Lung microvascular endothelial cell (primary cell): ENCODE measurements at places on chromosomes 6 and 20. TPM values are rescaled to one million over a fixed set of nuclear protein-coding genes. Genes with fewer than 3 reads are reported as not detected.

DNA sequence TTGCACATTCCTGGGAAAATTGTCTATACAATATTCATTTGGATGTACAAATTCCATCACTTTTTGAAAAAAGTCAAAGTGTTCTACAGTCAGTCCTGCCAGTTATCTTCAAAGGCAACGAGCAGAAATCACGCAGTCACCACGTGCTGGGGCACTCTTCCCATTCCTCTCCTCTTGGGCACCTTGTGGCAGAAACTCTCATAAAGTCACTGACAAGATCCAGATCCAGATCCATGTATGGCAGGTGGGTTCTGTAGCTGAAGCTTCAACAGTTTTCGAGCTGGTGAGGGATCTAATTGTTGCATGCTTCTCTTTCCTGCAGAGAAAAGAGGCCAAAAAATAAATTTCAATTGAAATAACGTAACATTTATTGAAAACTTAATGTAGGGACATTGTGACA lies 6.7 kb upstream of the NDRG3 start:
- no peak for DNase-seq

MCM9 gene
- 9.2 and 11.7 TPM in 2 replicates for total RNA-seq

DNA sequence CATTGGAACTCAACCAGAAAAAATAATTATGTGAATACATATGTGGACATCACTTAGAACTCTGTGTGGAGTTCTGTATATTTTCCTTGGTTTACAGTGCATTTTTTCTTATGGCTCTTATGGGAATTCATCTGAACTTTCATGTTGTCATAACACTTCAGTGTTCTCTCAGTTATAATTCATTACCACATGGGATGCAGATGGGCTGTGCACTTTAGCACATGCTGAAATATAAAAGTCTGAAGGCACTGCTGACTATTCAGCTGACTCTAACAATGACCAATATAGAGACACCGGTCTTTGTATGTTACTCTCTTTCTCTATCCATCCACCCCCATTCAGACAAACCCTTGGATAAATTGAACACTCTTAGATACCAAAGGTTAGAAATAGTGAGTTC lies 29.3 kb downstream of the GRIK2 start:
- DNase-seq = no peak

GRCh38 chr6:34144581-34145160 lies 1.2 kb downstream of the GRM4 start:
- no peak for DNase-seq

HLA-DQA2 gene
- not detected in 2 replicates for total RNA-seq

GRCh38 chr6:123519189-123519505 lies 117.6 kb downstream of the TRDN start:
- DNase-seq = no peak

C20orf141 gene
- total RNA-seq = not detected in 2 replicates

- DNase-seq = no peak
These were observed 1.3 kb upstream of the SMLR1 start for GRCh38 chr6:130825772-130826441.

GRCh38 chr6:142784344-142784743 lies 160.6 kb downstream of the HIVEP2 start:
- DNase-seq = no peak

TREM1 gene
- not detected in 2 replicates for total RNA-seq

ZSCAN12 gene
- 2.2 and 3.2 TPM in 2 replicates for total RNA-seq

- no peak for DNase-seq
These were observed 60.9 kb downstream of the RAMACL start for GRCh38 chr6:166525567-166525966.

- no peak for DNase-seq
These were observed 104.1 kb upstream of the FOXA2 start for GRCh38 chr20:22688485-22688884.

GRCh38 chr6:98657764-98658163 lies 176.6 kb upstream of the POU3F2 start:
- peak; percentile 56 for DNase-seq

NKX2-4 gene
- total RNA-seq = not detected in 2 replicates

WFDC10B gene
- total RNA-seq = not detected in 2 replicates
